ENCODE measurements at places on chromosomes 16 and 17.

GRCh38 chr17:40940266-40940665, 2.8 kb upstream of the KRT23 start:
- no peak for DNase-seq

DNA sequence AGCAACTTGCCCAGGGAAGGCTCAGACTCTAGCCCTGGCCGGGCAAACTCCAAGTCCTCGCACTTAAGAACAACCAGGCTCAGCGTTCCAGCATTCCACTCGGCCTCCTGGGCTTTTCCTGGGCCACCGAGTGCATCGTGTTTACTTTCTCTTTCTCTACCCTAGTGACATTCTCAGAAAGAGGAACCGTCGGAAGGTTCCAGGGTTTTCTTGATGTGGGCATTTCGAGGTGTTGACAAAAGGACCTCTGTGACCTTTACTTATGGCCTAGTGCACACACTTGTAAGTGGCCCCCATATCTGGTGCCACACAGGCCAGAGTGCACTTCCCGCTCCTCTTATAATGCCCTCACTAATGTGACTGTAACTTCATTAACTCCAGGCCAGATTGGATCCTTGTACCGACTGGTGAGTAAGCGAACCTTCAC, 3.1 kb upstream of the BANP start:
- DNase-seq, result no peak

GRCh38 chr16:1938910-1939309, 4.1 kb downstream of the MSRB1 start:
- no peak for DNase-seq

- DNase-seq, result no peak
Measured at GRCh38 chr17:19986941-19987861, 9.6 kb upstream of the AKAP10 start.

DNA sequence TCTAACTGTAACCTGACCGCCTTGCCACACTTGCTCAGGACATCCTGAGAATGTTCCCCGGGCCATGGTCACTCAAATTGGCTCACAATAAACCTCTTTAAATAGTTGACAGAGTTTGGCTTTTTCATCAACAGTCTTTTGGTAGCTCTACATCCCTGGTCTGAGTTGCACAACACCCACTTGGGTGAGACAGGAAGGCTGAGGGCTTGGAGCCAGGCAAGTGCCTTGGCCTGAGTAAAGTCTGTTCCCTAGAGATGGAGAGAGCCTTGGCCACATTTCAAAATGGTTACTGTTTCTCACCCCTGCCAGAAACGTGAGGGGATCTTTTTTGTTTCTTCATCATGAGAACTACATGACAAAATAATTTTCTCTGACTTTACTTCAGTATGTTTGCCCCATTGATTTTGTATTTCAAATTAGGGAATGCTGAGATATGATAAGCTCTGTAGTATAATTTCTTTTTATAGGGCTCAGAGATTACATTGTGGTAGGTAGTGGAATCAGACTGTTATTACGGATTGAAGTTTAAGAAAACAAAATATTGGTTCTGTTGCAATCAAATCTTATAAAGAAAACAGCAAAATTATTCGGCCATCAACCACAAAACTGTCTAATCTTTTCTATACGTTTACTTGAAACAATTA, 53.9 kb upstream of the NETO2 start:
- DNase-seq, result no peak

DNA sequence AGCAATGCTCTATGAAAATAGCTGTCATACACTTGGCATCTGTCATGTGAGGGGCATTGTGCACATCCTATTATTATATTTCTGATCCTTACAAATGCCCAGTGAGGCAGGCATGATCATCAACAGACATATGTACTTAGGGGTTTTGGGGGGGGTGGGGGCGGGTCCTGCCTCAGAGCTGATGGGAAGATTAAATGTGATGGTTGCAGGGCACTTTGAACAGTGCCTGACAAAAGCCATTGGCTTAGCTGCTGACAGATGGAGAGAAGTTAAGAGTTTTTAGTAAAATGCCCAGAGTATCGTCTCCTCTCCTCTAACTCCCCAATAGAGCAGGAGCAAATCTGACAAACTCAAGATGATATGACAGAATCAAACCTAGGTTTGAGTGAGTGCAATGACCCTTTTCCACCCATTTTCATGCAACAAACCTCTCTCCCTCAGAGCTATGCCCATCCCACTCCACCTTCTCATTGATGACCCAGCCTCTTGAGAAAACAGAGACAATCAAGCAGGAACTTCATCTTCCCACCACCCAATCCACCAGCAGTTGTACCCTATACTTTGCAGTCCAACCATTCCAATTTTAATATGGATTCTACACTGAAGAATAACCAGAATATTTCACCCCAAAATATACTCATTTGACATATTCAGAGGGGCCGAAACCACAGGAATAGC, 4.8 kb downstream of the KLHL11 start:
- no peak for DNase-seq

DNA sequence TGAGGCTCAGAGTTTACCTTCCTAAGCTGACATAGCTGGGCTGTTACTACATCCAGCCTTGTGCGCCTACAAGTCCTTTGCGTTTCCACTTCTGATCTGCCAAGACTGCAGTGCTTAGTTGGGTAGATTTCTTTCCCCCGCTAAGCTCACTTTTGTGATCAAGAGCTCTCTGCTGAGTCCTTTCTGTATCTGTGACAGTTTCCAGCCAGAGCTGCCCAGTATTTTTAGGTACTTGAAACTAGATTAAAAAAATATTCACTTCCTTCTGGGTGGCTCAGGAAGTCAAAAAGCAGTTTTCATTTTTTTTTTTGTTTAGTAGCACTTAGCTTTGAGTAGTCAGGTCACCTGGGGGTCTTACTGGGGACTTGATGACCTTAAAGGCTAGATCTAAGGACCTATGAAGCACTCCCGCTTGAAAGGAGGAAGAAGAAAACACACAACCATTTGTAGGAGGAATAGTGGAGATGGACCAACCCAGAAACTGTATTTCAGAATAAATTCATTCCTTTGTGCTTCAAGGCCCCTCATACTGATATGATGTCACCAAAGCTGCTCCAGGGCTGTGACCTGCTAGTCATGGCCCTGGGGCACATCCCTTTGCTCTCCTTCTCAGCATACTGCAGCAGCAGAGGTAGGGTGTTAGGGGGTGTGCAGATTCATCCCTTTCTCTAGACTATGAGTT, 75.6 kb upstream of the HNF1B start:
- DNase-seq, result no peak

DNA sequence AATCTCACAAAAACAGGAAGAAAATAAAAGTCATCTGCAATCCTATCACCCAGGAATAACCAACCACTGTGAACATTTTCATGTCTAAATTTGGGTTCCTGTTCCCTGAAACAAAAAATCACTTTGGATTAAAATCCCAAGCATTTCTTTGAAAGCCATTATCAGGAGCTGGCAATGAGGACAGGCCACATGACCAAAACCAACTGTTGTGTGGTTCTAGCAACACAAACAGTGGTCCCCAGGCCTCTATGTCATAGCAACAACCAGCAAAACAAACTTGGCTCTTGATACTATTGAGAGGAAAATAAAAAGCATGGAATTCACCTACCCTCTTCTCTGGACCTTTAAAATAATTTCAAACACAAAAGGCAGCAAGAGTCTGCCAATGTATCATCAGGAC, 252.5 kb downstream of the SLC39A11 start:
- no peak for DNase-seq

- no peak for DNase-seq
Measured at GRCh38 chr16:88533932-88534637, 36.1 kb upstream of the ZC3H18 start.

DNA sequence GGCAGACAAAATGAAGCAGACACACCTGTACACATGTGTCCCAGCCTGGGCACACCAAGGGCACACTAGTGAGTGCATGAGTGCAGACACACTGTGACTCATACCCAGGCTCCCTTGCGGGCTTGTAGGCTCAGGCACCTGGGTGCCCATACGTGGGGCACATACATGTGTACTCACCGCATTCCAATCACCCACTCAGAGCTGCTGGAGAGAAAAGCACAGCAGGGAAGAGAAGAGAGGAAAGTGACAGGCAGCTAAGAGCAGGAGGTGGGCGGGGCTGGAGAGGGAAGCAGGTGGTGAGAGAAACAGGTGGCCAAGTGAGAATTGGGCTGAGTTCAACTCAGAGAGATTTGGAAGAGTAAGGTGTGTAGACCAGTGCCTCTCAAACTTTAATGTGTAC, 54.0 kb downstream of the TMEM132E start:
- no peak for DNase-seq

DNA sequence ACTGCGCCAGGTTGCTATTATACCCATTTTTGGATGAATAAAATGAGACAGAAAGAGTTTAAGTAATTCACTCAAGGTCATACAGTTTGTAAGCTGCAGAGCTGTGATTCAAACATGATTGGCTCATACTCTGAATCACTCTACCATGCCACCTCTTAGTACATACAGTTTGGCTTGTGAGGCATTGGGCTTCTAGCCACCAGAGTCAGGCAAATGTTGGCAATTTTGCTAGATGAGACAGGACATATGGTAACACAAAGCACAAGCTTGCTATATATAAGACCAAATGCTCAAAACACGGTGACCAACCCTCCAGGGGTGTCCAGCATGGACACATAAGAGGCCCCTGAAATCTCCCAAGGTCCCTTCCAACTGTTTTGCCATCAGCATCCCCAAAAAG, 236.0 kb upstream of the IRX5 start:
- DNase-seq, result no peak

DNA sequence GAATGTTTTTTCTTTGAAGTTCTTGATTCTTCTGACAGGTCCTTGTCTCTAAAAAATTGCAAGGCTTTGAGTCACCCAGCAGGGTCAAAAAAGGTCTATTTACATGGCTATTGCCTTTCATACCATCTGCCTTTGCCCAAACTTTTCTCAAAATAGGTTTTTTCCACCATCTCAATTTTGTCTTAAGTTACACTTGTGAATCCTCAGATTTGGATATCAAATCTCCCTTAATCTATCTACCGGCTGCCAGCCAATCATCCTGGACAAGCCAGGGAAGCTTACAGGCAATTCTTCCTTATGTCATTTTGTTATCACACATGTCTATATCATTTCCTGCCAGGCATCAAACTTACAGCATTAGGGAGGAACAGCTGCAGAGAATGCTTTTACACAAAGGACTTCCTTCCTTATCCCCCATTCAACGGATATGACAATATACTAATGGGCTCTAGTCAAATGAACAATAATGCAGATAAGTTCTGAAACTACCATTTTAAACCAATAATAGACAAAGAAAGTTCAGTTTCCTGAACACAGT, 104.1 kb upstream of the CORO6 start:
- DNase-seq, result peak; percentile 80

DNA sequence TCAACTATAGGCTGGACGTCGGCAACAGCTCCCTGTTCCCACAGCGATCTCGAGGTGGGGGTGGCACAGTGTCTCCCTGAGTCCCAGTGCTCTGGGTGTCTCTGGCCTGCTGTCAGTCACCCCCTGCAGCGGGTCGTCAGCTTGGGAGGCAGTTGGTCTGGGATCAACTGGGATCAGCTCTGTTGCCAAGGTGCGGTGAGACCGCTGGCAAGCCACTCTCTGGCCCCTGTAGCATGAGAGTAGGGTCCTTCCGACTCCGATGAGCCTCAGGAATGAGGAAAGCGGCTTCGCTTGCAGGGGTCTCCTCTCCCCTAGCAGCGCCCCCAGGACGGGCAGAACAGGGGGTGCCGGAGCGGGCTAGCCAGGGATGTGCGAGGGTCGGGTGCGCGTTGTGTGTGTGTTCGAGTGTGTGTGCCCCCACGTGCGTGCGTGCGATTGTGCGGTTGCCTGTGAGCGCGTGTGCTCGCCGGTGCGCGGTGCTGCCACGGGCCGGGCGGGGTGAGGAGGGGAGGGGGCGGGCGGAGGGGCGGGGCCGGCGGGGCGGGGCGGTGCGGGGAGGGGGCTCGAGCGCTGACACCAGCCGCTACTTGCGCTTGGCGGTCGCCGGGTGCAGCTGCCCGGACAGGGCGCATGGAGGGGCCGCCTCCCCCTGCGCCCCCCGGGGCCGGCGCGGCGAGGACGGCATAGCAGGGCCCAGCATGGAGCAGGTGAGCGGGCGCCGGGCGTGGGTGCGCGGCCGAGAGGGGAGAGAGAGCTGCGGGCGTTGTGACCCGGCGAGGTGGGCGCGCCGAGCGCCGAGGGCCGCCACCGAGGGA, 9.4 kb upstream of the ARHGAP23 start:
- no peak for DNase-seq

GRCh38 chr17:62757500-62757951, 50.6 kb downstream of the MARCHF10 start:
- no peak for DNase-seq

DNA sequence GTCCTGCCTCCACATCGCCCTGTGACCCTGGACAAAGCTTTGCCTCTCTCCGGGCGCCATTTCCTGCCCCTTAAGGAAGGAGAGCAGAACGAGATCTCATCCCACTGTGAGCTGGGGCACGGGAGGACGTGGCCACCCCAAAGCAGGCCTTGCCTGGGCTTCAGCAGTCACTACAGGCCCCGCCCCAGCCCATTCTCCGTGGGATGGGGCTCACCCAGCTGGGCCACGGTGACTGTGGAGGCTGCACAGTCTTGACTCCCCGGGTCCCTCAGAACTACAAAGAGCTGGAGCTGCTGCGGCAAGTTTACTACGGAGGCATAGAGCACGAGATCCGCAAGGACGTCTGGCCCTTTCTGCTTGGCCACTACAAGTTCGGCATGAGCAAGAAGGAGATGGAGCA, 28.2 kb downstream of the MNT start:
- DNase-seq, result no peak

- DNase-seq, result no peak
Measured at GRCh38 chr16:67040166-67040565, 11.2 kb downstream of the CBFB start.

DNA sequence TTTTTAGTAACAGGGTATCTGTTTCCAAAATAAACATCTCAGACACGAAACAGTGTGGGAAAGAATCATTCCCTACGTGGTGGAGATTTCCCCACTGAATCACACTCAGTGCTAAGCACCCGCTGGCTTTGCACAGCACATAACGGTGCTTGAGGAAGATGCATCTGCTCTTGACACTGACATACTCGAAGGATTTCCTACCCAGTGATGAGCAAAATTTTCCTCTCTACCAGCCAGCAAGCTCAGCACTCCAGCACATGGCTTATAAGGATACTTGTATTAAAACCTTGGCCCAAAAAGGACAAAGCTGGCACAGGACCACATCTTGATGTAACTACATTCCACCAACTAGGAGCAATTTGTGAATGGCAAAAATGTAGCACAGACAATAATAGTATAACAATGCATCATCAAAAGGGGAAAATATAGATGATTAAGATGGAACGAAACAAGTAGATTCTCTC, 59.0 kb downstream of the ANKFY1 start:
- DNase-seq, result no peak
